PC-9 (cell line): ENCODE measurements at places on chromosomes 16 and 17. TPM values are rescaled to one million over a fixed set of nuclear protein-coding genes. Genes with fewer than 3 reads are reported as not detected.
A peak's percentile ranks its signal among the peaks of the same experiment; 100 is the strongest.

GRCh38 chr17:31053071-31053470 is 41.7 kb upstream of the NF1 start:
- H3K27ac ChIP-seq: peak overlapping the region; percentile 69
- H3K4me1 ChIP-seq: peaks cover 21% of the 10 kb centered on the region
- no peak overlapping the region for H3K4me3 ChIP-seq

The ST6GALNAC1 gene
- total RNA-seq: 0.75 and 0.76 TPM in 2 replicates

DNA sequence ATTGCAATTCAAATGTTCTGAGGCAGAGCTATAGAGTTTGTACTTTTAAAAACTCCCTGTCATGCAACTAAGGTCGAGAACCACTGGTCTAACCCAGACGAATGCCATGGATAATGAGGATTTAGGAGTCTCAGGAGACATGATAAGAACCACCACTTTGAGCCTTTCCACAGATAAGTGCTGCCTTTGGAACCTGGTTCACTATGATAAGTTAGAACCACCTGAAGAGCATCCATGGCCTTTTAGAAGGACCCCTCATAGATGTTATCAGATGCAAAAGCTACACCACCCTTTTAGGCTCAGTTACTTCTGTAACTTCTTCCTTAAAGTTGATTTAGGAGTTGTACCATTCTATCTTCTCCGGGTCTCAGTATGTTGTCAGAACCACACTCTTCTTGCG is 350.6 kb upstream of the CCL2 start:
- H3K4me3 ChIP-seq: no peak overlapping the region
- peaks cover 16% of the 10 kb centered on the region; the same call in 1 of the 2 replicates for H3K27me3 ChIP-seq
- no peaks in the 10 kb centered on the region for H3K4me1 ChIP-seq

The HSPB9 gene
- total RNA-seq: 0.33 TPM in 1 of 2 replicates, not detected in the other

DNA sequence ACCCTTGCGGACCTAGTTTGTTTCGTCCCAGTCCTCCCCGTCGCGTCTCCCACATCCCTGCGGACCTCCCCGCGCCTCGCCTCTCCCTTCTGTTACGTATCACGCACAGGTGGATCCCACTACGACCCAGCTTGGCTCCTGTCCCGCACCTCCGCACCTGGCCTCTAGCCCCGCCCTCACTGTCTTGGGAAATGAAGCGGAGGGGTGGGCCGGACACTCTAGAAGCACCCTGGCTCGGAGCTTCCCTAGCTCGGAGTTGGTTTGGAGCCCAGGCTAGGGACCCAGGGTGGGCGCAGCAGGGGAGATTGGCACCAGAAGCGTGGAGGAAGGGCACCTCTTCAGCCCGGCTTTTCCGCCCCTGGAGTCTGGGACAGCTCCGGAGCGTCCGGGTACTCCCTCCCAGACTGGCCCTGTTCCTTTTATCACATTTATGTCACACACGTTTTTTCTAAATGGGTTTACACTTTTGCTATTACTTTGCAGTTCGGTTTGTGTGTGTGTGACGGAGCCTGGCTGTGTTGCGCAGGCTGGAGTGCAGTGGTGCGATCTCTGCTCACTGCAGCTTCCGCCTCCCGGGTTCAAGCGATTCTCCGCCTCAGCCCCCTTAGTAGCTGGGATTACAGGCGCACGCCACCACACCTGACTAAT is 1.4 kb upstream of the CEMP1 start:
- H3K4me3 ChIP-seq: peak overlapping the region; percentile 57
- H3K4me1 ChIP-seq: peaks cover 18% of the 10 kb centered on the region; the same call in 1 of the 2 replicates
- peak overlapping the region; percentile 33 for H3K27ac ChIP-seq
- H3K27me3 ChIP-seq: no peaks in the 10 kb centered on the region
- no peaks in the 10 kb centered on the region for H3K36me3 ChIP-seq
- peak; percentile 48 for DNase-seq

GRCh38 chr17:16197276-16197675 is 18.1 kb downstream of the NCOR1 start:
- no peak overlapping the region for H3K27ac ChIP-seq
- no peak overlapping the region for H3K4me3 ChIP-seq
- H3K27me3 ChIP-seq: no peaks in the 10 kb centered on the region
- DNase-seq: no peak

DNA sequence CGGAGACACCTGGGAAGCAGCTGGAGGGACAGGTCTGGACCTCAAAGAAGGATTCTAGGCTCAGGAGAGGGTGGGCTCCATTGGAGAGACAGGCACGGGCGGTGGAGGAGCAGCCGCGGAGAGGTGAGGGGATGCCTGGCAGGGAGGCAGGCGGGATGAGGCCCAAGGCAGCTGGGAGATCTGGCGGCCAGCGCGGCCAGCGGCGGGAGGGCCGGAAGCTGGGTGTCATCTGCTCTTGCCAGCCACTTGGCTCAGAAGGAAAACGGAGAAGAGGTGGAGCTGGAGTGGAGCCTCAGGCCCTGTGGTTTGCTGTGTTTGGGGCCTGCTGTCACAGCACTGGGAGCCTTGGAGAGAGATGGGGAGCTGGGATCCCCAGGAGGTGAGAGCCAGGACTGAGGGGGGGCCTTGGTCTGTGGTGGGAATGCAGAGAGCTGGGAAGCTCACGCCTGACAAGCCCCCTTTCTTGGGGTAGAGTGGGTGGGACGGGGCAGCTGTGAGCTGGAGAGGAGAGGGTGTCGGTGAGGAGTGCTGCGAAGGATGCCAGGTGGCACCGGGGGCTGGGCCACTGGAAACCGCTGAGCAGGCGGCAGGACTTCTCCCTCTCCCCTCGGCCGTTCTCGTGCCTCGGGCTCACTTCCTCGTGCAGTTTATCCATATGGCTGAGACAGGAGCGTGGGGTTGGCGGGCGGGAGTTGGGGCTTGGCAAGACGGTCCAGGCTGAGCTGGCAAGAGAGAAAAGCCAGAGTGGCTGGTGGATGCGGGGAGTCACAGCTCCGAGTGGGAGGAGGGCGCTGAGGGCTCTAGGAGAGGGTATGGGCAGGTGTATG is 8.0 kb downstream of the TBC1D24 start:
- H3K4me3 ChIP-seq: no peak overlapping the region
- no peaks in the 10 kb centered on the region for H3K36me3 ChIP-seq
- no peak for DNase-seq
- no peaks in the 10 kb centered on the region for H3K4me1 ChIP-seq
- no peaks in the 10 kb centered on the region for H3K27me3 ChIP-seq
